Muscle of leg (tissue), 16 donors: ENCODE measurements at places on chromosomes 6 and 20. TPM values are rescaled to one million over a fixed set of nuclear protein-coding genes. Genes with fewer than 3 reads are reported as not detected.
A peak's percentile ranks its signal among the peaks of the same experiment; 100 is the strongest.

The CRYBG1 gene
- total RNA-seq, result 2.8 TPM

- no peaks in the 10 kb centered on the region for H3K36me3 ChIP-seq
- H3K27ac ChIP-seq, result no peak overlapping the region
- DNase-seq, result no peak
- no peaks in the 10 kb centered on the region for H3K4me1 ChIP-seq
- H3K4me3 ChIP-seq, result no peak overlapping the region
Measured at GRCh38 chr6:97656706-97657350, 373.8 kb upstream of the MMS22L start.

The BHLHE23 gene
- not detected for total RNA-seq

The RAD21L1 gene
- total RNA-seq, result not detected

The TRIM38 gene
- 4.8 TPM for total RNA-seq

DNA sequence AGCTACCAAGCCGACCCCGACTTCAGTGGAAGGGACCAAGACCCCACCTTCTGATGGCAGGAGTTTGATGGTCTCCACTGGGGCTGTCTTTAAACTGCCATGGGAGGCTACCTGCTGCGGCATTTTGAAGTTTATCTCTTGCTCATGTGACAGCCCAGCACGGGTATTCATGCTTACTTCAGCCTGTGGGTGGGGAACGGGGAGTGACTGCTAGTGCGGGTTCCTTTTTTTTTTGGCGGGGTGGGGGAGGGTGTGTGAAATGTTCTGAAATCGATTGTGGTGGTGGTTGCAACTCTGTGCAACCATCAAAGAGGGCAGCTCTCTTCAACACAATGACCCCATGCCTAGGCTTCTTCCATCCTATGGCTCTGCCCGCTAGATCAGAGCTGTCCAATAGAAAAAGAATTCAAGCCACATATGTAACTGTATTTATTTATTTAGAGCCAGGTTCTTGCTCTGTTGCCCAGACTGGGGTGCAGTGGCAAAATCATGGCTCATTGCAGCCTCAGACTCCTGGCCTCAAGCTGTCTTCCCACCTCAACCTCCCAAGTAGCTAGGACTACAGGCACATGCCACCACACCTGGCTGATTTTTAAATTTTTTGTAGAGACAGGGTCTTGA lies 53.7 kb downstream of the PPP1R16B start:
- H3K4me3 ChIP-seq, result no peak overlapping the region
- no peak overlapping the region for H3K27ac ChIP-seq
- no peaks in the 10 kb centered on the region for H3K4me1 ChIP-seq
- H3K36me3 ChIP-seq, result no peaks in the 10 kb centered on the region
- peaks cover 2% of the 10 kb centered on the region for H3K27me3 ChIP-seq
- DNase-seq, result no peak

GRCh38 chr6:39263303-39264037 lies 34.2 kb upstream of the KCNK5 start:
- no peak overlapping the region for H3K27ac ChIP-seq
- H3K36me3 ChIP-seq, result no peaks in the 10 kb centered on the region
- peaks cover 6% of the 10 kb centered on the region for H3K27me3 ChIP-seq
- H3K4me1 ChIP-seq, result no peaks in the 10 kb centered on the region
- H3K4me3 ChIP-seq, result no peak overlapping the region

The OPN5 gene
- total RNA-seq, result 0.18 TPM

- DNase-seq, result no peak
- H3K27me3 ChIP-seq, result peaks cover 42% of the 10 kb centered on the region
- H3K27ac ChIP-seq, result no peak overlapping the region
- H3K36me3 ChIP-seq, result no peaks in the 10 kb centered on the region
- peak overlapping the region; percentile 37 for H3K4me3 ChIP-seq
Measured at GRCh38 chr6:26613689-26614683, 17.2 kb downstream of the ABT1 start.

The TRIM40 gene
- total RNA-seq, result not detected

The SAPCD1 gene
- total RNA-seq, result 2.7 TPM

DNA sequence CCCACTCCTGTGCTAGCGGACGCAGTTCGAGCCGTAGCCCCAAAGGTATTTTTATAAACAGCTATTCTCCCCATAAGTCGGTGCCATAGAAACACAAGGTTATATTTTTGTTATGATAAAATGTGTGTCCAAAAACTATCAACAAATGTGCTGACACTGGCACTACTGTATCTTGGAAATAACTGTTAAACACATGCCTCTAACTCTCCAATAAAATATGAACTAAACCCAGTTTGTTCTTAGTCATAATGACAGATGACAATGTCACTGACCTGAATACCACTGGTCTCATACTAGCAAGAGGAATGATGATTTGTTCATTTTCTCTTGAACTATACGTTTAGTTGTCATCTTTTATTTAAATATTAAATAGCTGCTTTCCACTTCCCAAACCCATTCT lies 51.4 kb upstream of the NUP153 start:
- H3K4me3 ChIP-seq, result no peak overlapping the region
- H3K27ac ChIP-seq, result no peak overlapping the region
- H3K4me1 ChIP-seq, result no peaks in the 10 kb centered on the region
- peak; percentile 11 for DNase-seq

GRCh38 chr20:46122516-46123481 lies 4.7 kb downstream of the CD40 start:
- no peak for DNase-seq
- H3K4me3 ChIP-seq, result no peak overlapping the region
- H3K4me1 ChIP-seq, result no peaks in the 10 kb centered on the region

The BEND3 gene
- 2.3 TPM for total RNA-seq

- H3K27me3 ChIP-seq, result no peaks in the 10 kb centered on the region
- no peaks in the 10 kb centered on the region for H3K36me3 ChIP-seq
- no peaks in the 10 kb centered on the region for H3K4me1 ChIP-seq
- H3K27ac ChIP-seq, result no peak overlapping the region
- no peak for DNase-seq
- H3K4me3 ChIP-seq, result no peak overlapping the region
Measured at GRCh38 chr6:72824833-72825232, 203.0 kb downstream of the KCNQ5 start.

DNA sequence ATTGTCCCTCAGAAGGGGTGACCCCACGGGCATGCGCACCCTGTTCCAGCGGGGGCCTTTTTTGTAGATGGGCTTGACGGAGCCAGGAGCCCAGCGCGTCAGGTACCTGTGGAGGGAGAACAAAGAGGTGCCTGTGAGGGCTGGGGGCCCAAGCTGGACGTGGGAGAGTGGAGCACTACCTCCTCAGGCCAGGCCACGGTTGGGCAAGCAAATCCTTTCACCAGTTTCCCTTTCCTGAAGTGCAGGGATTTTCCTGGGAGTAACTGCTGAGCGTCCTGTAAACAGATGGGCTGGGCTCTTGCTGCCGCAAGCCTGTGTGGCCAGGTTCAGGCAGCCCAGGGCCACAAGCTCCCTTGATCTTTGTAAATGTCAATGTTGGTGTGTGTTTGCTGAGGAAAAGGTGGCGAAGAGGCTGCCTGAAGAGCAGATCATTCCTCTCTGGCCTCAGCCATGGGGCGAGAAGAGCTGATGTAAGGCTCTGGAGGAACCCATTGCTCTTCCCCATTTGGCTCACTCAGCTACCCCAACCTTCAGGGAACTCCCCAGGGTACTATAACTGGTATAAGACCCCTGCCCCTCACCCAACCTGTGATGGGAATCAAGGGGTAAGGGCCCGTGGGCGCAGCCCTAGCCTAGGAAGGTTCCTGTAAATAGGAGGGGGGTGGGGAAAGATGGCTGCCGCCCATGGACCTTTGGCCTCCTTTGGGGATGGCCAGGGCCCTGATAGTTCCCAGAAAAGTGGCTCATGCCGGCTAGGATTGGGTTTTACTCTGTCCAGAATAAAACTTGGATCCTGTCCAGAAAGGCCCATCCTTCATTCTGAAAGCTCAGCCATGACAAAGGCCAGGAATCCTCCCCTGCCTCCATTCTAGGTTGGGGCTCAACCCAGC lies 15.5 kb downstream of the MRPS18A start:
- no peak overlapping the region for H3K4me3 ChIP-seq
- no peaks in the 10 kb centered on the region for H3K27me3 ChIP-seq
- H3K27ac ChIP-seq, result peak overlapping the region; percentile 20
- peaks cover 67% of the 10 kb centered on the region for H3K4me1 ChIP-seq
- H3K36me3 ChIP-seq, result peaks cover 67% of the 10 kb centered on the region
- no peak for DNase-seq

GRCh38 chr20:63831646-63831992 lies 555 bp upstream of the ZBTB46 start:
- peaks cover 59% of the 10 kb centered on the region for H3K4me1 ChIP-seq
- H3K36me3 ChIP-seq, result no peaks in the 10 kb centered on the region
- no peak overlapping the region for H3K27ac ChIP-seq

- no peak for DNase-seq
- H3K27me3 ChIP-seq, result no peaks in the 10 kb centered on the region
- H3K4me1 ChIP-seq, result peaks cover 5% of the 10 kb centered on the region
- H3K27ac ChIP-seq, result no peak overlapping the region
- H3K36me3 ChIP-seq, result no peaks in the 10 kb centered on the region
- no peak overlapping the region for H3K4me3 ChIP-seq
Measured at GRCh38 chr6:169533301-169534038, 168.4 kb downstream of the WDR27 start.

GRCh38 chr20:40275738-40276137 lies 413.3 kb downstream of the MAFB start:
- H3K27ac ChIP-seq, result no peak overlapping the region
- H3K4me3 ChIP-seq, result no peak overlapping the region
- H3K4me1 ChIP-seq, result peaks cover 10% of the 10 kb centered on the region
- DNase-seq, result peak; percentile 51

The PLN gene
- total RNA-seq, result 3.9 TPM

The PKIG gene
- 48.2 TPM for total RNA-seq

- DNase-seq, result no peak
- peaks cover 43% of the 10 kb centered on the region for H3K4me1 ChIP-seq
Measured at GRCh38 chr20:63343460-63344445, 17.4 kb downstream of the CHRNA4 start.

- peaks cover 22% of the 10 kb centered on the region for H3K36me3 ChIP-seq
- peak overlapping the region; percentile 98 for H3K27ac ChIP-seq
- DNase-seq, result no peak
- H3K27me3 ChIP-seq, result no peaks in the 10 kb centered on the region
- H3K4me1 ChIP-seq, result peaks cover 16% of the 10 kb centered on the region
- peak overlapping the region; percentile 85 for H3K4me3 ChIP-seq
Measured at GRCh38 chr6:3117912-3118352, 579 bp upstream of the BPHL start.

- H3K27me3 ChIP-seq, result no peaks in the 10 kb centered on the region
- peak; percentile 76 for DNase-seq
Measured at GRCh38 chr6:54087721-54088120, 23.5 kb upstream of the MLIP start.

GRCh38 chr6:7697820-7698623 lies 27.9 kb upstream of the BMP6 start:
- peak; percentile 40 for DNase-seq
- no peaks in the 10 kb centered on the region for H3K27me3 ChIP-seq
- H3K4me1 ChIP-seq, result no peaks in the 10 kb centered on the region

- no peak for DNase-seq
- H3K36me3 ChIP-seq, result peaks cover 58% of the 10 kb centered on the region
- H3K27me3 ChIP-seq, result no peaks in the 10 kb centered on the region
- H3K4me1 ChIP-seq, result no peaks in the 10 kb centered on the region
- no peak overlapping the region for H3K27ac ChIP-seq
Measured at GRCh38 chr20:25483431-25484132, 76.1 kb downstream of the GINS1 start.

DNA sequence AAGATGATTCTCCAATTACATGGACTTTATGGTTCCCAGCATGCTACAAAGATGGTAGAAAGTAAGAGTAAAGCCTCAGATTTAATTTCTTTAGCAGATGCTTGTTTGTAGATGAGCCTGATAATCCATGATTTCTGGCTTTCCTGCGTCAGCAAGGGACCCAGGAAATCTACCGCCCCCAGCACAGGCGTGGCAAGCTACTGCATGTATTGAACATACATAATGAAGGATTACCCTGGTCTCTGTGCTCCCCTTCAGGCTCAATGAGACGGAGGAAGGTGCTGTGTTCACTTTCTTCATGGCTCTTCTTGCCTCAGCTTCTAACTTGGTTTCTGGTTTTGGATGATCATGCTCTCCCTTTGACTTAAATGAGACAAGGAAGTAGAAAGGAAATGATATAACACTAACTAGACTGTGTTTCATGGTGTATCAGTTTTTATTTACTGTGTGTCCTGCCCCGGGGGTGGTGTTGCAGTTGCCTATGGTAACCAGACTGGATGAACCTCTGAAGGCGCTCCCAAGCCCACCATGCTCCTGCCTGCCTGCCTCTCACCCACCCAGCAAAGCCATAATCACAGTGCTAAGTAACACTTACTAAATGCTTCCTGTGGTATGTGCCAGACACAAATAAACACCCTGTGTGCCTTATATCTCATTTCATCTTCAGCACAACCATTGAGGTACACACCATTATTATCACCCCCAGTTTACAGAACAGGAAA lies 17.9 kb downstream of the GCM1 start:
- no peaks in the 10 kb centered on the region for H3K36me3 ChIP-seq
- DNase-seq, result no peak
- H3K27me3 ChIP-seq, result no peaks in the 10 kb centered on the region
- no peak overlapping the region for H3K27ac ChIP-seq

GRCh38 chr6:15107644-15108382 lies 138.1 kb upstream of the JARID2 start:
- H3K36me3 ChIP-seq, result no peaks in the 10 kb centered on the region
- no peak for DNase-seq
- no peak overlapping the region for H3K4me3 ChIP-seq

The CHRNA4 gene
- 0.71 TPM for total RNA-seq
